ENCODE measurements at places on chromosomes 1 and 21.
A peak's percentile ranks its signal among the peaks of the same experiment; 100 is the strongest.

DNA sequence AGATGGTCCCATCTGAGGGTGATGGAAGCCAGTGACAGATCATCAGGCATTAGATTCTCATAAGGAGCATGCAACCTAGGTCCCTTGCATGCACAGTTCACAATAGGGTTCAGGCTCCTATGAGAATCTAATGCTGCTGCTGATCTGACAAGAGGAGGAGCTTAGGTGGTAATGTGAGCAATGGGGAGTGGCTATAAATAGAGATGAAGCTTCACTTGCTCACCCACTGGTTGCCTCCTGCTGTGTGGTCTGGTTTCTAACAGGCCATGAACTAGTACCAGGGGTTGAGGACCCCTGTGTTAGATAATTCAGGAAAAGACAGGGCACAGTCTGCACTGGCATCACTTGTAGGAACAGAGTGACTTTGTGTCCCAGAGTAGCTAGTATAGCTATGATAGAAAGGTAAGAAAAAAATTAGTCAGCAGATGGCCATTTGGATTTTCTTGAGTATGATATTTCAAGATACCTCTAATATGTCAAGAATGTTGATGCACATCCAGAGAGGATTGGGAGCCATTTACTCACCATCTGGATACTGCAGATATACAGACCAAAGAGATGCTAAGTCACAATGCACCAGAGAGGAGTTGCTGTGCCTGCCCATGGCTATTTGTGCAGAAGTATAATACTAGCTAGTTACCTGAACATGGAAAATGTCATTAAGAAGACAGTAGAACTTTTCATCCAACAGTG lies 53.6 kb downstream of the ADCY10 start:
- no peak for DNase-seq

DNA sequence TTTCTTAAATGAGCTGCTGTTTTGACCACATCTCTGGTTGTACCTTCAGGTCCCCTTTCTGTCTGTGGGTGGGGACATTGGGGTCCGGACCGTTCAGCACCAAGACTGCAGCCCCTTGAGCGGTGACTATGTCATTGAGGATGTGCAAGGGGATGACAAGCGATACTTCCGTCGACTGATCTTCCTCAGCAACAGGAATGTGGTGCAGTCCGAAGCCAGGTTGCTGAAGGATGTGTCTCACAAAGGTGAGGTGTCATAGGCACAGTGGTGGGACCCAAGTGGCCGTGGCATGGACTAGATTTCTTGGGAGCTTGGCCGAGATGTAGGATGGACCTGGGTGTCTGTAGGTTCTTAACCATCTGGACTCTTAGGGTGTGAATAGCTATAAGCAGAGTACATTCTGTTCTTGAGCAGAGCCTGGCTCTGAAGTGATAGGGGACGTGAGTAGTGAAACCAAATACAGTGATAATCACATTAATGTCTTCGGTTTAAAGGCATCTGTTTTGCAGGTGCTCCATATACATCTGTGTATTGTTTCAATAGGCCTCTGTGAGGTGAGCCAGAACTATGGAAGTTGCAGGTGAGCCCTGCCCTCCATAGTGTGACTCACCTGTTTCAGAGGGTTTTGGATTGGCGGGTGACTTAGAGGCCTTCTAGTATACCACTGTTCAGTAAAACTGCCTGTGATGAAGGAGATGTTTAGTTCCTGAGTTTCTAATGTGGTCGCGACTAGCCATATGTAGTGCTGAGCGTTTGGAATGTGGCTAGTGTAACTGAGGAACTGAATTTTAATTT lies 6.4 kb downstream of the METTL13 start:
- DNase-seq, result no peak

DNA sequence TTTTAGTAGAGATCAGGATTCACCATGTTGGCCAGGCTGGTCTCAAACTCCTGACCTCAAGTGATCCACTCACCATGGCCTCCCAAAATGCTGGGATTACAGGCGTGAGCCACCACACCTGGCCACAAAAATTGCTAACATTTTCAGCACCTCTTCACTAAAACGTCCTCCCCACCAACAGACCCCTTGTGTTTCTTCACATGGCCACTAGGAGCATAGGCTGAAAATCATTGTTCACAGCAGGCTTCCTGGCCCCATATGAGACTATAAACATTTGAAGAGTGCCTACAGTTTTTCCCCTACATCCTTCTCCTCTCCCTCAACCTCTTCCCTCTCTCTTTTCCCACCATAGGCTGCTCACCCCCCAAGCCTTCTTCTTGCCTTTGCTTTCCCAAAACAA lies 28.0 kb upstream of the SFPQ start:
- no peak for DNase-seq

GRCh38 chr1:2169200-2169836 lies 25.3 kb downstream of the FAAP20 start:
- DNase-seq, result no peak

GRCh38 chr21:35943752-35944151 lies 116.6 kb downstream of the SETD4 start:
- no peak for DNase-seq

DNA sequence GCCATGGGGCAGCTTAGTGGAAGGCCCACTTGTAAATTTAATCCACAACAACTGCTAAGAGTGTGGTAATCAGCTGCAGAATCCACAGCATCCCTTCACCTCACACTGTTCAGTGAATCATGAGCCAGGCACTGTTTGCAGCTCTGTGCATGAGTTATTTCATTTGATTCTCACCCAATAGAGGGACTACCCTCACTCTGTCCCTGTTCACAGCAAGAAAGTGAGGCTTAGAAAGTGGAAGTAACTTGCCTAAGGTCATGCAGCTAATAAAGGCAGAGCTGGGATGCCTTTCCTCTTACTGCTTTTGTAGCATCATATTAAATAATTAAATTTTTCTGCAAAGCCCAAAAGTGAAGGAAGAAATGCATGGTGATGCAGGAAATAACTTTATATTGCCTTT lies 346.5 kb upstream of the PLD5 start:
- no peak for DNase-seq

GRCh38 chr1:107782217-107782845 lies 182.6 kb downstream of the VAV3 start:
- peak; percentile 40 for DNase-seq

- DNase-seq, result no peak
These were observed 677 bp downstream of the PRKAA2 start for GRCh38 chr1:56645677-56646305.

DNA sequence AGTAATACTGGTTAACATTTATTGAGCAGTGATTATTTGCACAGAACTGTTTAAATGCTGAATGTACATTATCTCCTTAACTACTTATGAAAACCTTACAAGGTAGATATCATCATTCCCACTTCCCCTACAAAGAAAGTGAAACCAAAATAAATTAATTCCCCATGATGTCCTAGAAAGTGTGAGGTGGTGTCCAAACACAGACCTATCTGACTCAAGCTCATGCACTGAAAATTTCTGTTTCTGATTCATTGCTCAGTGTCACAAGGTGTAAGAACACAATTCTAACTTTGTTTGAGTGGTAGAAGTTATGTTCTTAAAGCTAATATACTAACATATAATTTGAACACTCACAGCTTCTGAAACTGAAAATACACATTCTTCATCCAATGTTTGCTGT lies 178.7 kb downstream of the MRPL39 start:
- DNase-seq, result no peak

DNA sequence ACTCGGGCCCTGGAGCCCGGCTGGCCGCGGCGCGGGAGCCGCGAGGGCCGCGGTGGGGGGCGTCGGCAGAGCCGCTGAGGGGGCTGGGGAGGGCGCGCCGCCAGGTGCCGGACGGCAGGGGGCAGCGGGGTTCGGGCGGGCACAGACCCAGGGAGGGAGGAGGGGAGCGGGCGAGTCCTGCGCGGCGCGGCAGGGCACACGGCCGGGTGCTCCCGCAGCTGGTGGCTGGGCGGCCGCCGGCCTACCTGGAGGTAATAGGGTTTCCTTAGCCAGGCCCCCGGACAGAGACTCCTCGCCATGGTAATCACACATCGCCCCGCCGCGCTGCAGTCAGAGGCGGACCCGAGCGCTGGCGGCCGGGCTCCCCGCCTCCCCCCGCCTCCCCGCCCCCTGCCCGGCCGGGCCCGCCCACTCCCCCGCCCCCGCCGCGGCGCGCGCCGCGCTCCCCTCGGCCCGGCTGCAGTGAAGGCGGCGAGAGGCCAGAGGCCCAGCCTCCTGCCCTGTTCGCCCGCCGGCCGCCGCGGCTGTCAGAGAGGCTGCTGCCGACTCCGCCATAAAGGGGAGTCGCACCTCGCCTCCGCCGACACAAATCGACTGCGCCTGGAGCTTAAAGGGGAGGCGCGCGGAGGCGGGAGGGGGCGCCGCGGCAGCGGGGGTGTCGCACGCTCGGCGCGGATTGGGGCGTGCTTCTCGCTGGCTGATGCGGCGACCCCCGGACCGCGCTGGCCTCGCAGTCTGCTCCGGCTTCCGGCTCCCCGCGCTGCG lies at the start of gene DIPK1A:
TSS of gene DIPK1A (minus strand) at position 332 of the 765 bp plus-strand sequence. CDS start at position 299, 33 bp downstream.
- DNase-seq, result peak; percentile 91

GRCh38 chr1:181079382-181079781 lies 9.1 kb upstream of the IER5 start:
- DNase-seq, result no peak

DNA sequence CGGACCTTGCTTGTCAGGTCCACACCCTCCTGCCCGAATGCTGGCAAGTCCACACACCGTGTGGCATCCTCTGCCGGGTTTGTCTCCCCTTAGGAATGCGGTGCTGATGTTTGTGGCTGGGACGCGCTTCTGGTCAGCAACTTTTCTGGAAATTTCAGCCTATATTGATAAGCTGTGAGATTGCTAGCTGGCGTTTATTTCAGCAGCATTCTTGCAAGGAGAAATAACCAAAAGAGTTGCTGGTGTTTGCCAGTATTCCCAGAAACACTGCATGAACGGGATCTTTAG lies 601 bp downstream of the CEPT1 start:
- DNase-seq, result no peak

- DNase-seq, result no peak
These were observed 49.9 kb downstream of the LHX9 start for GRCh38 chr1:197967066-197967465.

GRCh38 chr1:23561076-23561812 lies 1.9 kb upstream of the ID3 start:
- DNase-seq, result peak; percentile 28

DNA sequence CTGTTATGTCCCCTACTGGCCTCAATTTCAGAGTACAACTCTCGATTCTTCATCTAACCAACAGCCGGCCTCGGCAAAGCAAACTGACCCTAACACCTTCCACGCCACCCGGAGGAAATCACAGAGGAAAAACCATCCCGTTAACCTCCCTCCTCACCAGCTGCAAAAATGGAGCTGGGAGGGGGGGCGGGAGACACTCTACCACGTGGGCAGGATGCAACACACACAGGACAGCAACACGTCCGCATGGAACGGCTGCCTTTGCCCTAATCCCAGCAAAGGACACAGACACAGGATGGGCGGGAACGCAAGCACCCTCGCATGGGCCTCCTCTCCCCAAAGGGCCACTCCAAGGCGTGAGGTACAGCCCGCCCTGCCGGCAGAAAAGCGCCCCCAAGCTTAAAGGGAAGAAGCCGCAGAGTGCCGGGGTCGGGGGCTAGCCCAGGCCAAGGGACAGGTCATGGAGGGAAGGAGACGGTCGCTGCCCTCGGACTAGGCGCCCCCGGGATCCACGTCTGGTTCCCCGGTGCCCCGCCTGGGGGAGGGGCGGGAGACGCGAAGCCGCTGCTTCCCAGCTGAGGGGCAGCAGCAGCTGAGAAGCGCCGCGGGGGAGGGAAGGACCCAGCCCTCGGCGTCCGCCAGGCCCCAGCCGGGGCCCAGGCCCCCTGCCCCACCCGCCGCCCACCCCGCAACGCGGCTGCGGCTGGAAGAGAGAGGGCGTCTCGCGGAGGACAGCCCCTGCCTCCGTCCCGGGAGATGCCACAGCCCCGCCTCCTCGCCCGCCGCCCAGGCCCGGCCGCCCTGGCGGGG lies 590 bp downstream of the FOXJ3 start:
- no peak for DNase-seq

DNA sequence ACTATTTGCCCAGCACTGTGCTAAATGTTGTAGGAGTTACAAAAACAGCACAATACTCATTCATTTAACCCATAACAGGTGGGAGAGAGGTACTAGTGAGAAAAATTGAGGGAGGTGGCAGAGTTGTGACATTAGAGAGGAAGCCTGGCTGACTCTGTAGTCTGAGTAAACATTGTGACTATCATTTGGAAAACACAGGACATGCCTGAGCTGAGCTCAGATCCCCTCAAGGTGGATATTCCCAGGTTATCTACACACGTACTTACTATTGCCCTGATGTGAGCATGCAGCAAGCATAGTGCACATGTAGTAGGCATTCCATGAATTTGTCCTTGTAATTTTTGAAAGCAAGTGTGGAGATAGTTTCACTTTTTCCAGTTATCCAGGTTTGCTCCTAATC lies 10.9 kb downstream of the CAMK1G start:
- DNase-seq, result no peak

- DNase-seq, result no peak
These were observed 84.7 kb downstream of the SLC35F3 start for GRCh38 chr1:233988963-233989696.

GRCh38 chr1:11982010-11982392 lies 1.8 kb downstream of the MFN2 start:
- no peak for DNase-seq

- no peak for DNase-seq
These were observed 7.0 kb downstream of the AKT3 start for GRCh38 chr1:243842978-243843511.

DNA sequence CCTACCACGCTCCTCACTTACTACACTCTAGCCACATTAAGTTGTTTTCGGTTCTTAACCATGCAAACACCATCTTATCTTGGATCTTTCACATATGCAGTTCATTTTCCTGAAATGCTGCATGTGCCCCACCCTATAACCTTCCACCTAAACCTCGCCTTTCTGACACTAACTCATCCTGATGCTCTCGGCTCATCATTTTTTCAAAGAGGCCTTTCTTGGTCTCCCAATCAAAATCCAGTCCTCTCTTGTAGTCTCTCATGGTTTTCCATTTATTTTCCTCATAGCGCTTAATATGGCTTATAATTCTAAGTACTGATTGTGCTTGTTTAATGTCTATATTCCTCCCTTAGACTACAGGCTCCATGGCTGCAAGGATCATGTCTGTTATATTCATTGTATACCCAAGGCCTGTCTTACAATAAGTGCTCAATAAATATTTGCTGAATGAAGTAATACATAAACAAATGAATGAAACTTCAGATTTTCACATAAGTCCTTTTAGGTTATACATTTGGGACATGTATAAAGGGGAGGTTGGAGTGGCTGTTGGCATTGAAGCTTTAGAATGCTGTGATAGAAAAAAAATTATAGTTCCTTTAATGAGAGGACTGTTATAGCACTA lies 79.2 kb upstream of the CDC42BPA start:
- no peak for DNase-seq
